ENCODE measurements at places on chromosomes 3 and 15. TPM values are rescaled to one million over a fixed set of nuclear protein-coding genes. Genes with fewer than 3 reads are reported as not detected.

DNA sequence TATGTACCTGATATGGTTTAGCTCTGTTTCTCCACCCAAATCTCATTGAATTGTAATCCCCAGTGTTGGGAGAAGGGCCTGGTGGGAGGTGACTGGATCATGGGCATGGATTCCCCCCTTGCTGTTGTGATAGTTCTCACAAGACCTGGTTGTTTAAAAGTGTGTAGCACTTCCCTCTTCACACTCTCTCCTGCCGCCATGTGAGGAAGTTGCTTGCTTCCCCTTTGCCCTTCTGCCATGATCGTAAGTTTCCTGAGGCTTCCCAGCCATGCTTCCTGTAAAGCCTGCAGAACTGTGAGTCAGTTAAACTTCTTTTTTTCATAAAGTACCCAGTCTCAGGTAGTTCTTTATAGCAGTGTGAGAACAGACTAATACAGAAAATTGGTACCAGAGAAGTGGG is 93.1 kb downstream of the C3orf70 start:
- DNase-seq, result no peak
- no peak overlapping the region for H3K4me3 ChIP-seq
- H3K4me1 ChIP-seq, result no peaks in the 10 kb centered on the region
- peaks cover 10% of the 10 kb centered on the region for H3K36me3 ChIP-seq
- no peaks in the 10 kb centered on the region for H3K27me3 ChIP-seq

GRCh38 chr15:77266708-77267386 is 153.1 kb downstream of the PEAK1 start:
- H3K27me3 ChIP-seq, result no peaks in the 10 kb centered on the region
- no peak overlapping the region for H3K4me3 ChIP-seq
- H3K36me3 ChIP-seq, result peaks cover 27% of the 10 kb centered on the region
- H3K4me1 ChIP-seq, result no peaks in the 10 kb centered on the region
- no peak for DNase-seq

- peaks cover 4% of the 10 kb centered on the region for H3K36me3 ChIP-seq
- no peak overlapping the region for H3K4me3 ChIP-seq
- no peak for DNase-seq
- H3K27ac ChIP-seq, result no peak overlapping the region
- H3K27me3 ChIP-seq, result no peaks in the 10 kb centered on the region
- no peaks in the 10 kb centered on the region for H3K4me1 ChIP-seq
Observed at GRCh38 chr3:154243353-154243752, 80.9 kb downstream of the DHX36 start.

DNA sequence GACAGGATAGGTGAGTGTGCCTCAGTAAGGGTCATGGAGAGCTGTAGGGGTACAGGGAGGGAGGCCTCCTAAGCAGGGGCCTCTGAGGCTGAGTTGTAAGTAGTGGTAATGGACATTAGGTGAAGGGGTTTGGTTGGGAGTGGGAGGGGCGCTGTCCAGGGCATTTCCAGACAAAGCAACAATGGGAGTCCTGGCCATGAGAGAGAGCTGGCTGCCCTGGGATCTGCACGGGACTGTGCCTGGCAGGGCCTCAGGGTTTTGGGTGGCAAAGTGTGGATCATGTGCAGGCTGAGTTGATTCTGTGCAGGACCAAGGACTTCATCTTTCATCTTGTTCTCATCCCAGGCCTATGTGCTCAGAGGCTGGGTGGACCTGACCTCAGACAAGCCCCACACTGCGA is 4.6 kb downstream of the TTC21A start:
- peaks cover 21% of the 10 kb centered on the region for H3K4me1 ChIP-seq
- H3K27ac ChIP-seq, result no peak overlapping the region
- H3K27me3 ChIP-seq, result peaks cover 32% of the 10 kb centered on the region
- no peaks in the 10 kb centered on the region for H3K36me3 ChIP-seq
- no peak for DNase-seq

DNA sequence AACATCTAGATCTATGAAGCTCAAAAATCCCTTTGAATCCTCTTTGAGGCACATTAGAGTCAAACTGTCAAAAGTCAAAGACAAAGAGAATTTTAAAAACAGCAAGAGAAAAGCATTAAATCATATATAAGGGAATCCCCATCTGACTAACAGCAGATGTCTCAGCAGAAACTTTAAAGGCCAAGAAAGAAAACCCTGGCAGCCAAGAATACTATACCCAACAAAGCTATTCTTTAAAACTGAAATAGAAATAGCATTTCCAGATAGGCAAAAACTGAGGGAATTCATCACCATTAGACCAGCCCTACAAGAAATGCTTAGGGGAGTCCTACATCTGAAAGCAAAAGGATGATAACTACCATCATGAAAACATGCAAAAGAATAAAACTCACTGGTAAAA is 211.2 kb upstream of the PDZRN3 start:
- no peak for DNase-seq
- no peaks in the 10 kb centered on the region for H3K36me3 ChIP-seq
- no peak overlapping the region for H3K4me3 ChIP-seq
- H3K27me3 ChIP-seq, result no peaks in the 10 kb centered on the region
- H3K27ac ChIP-seq, result no peak overlapping the region
- no peaks in the 10 kb centered on the region for H3K4me1 ChIP-seq

GRCh38 chr3:12932347-12932746 is 91.0 kb upstream of the RPL32 start:
- no peaks in the 10 kb centered on the region for H3K27me3 ChIP-seq
- peaks cover 2% of the 10 kb centered on the region for H3K36me3 ChIP-seq
- no peak overlapping the region for H3K4me3 ChIP-seq
- no peak for DNase-seq
- H3K27ac ChIP-seq, result no peak overlapping the region
- peaks cover 9% of the 10 kb centered on the region for H3K4me1 ChIP-seq

GRCh38 chr3:55521738-55522421 is 34.8 kb upstream of the WNT5A start:
- no peak overlapping the region for H3K4me3 ChIP-seq
- no peak overlapping the region for H3K27ac ChIP-seq
- no peak for DNase-seq
- H3K27me3 ChIP-seq, result no peaks in the 10 kb centered on the region
- H3K4me1 ChIP-seq, result no peaks in the 10 kb centered on the region

- peaks cover 62% of the 10 kb centered on the region for H3K4me1 ChIP-seq
- H3K36me3 ChIP-seq, result peaks cover 31% of the 10 kb centered on the region
- DNase-seq, result no peak
- no peak overlapping the region for H3K4me3 ChIP-seq
Observed at GRCh38 chr3:38168151-38169026, 3.1 kb downstream of the OXSR1 start.

GRCh38 chr3:52059781-52060180 is 3.4 kb upstream of the DUSP7 start:
- no peak overlapping the region for H3K4me3 ChIP-seq
- peaks cover 10% of the 10 kb centered on the region for H3K4me1 ChIP-seq
- H3K27me3 ChIP-seq, result no peaks in the 10 kb centered on the region
- H3K27ac ChIP-seq, result peak overlapping the region; percentile 23

GRCh38 chr3:79598594-79598993 is 169.2 kb downstream of the ROBO1 start:
- no peak overlapping the region for H3K4me3 ChIP-seq
- H3K4me1 ChIP-seq, result no peaks in the 10 kb centered on the region
- H3K27ac ChIP-seq, result no peak overlapping the region
- DNase-seq, result no peak

- peaks cover 23% of the 10 kb centered on the region for H3K27me3 ChIP-seq
- no peak overlapping the region for H3K4me3 ChIP-seq
- no peaks in the 10 kb centered on the region for H3K4me1 ChIP-seq
- no peaks in the 10 kb centered on the region for H3K36me3 ChIP-seq
Observed at GRCh38 chr15:39154776-39155175, 426.1 kb upstream of the THBS1 start.

- no peak overlapping the region for H3K4me3 ChIP-seq
- H3K4me1 ChIP-seq, result peaks cover 4% of the 10 kb centered on the region
- peak; percentile 34 for DNase-seq
- no peak overlapping the region for H3K27ac ChIP-seq
Observed at GRCh38 chr3:190424478-190425439, 24.9 kb downstream of the TMEM207 start.

DNA sequence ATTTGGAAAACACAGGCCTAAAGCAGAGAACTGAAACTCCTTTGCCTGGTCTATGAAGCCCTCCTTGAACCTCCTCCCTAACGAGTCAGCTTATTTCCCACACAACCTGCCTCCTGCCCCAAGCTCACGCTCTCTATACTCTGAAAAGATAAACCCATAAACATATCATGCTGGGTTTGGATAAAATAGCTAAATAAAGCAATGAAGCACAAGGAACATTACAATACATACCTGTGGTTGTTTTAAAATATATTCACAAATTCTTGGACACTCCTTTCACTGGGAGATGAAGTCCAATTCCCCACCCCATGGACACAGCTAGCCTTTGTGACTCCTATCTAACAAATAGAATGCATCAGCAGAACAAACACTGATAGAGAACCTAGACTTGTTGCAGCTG is 98.2 kb downstream of the PLCH1 start:
- no peak overlapping the region for H3K4me3 ChIP-seq
- H3K4me1 ChIP-seq, result no peaks in the 10 kb centered on the region
- no peaks in the 10 kb centered on the region for H3K36me3 ChIP-seq
- H3K27ac ChIP-seq, result no peak overlapping the region
- no peaks in the 10 kb centered on the region for H3K27me3 ChIP-seq

DNA sequence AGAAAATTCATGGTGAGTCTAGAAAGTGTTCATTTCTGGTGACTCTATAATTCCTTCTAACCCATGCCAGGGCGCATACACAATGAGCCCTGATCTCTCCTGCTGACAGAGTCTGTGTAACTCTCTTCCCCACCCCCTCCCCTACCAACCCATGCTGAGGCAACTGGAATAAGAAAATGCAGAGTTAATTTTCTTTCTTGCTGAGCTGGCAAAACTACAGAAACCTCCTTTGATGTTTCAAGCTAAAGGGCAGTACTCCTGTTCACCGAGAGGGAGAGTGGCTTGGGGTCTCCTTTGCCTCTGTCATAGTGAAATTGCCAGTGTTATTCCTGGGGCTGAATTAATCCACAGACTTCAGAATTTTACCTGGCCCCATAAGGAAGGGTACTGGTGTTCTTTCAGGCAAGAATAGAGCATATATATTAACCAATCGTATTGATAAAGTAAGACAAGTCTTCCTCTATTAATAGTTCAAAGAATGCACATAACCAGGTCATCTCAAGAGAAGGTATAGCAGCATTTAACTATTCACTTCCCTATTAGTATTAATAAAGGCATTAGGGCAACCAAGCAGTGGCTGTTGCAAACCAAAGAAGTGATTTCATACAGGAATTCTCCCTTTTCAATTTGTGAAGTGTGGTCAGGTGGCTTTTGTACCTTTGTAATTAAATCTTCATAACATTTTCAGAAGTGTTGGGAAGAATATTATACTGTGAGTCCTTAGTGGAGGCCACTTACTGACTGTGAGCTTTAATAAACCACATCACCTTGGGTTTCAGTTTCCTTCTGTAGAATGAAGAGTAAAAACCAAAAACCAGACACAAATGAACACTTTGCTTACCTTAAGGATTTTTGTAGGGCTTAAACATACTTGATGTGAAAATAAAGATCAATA is 4.1 kb downstream of the GAP43 start:
- DNase-seq, result no peak
- H3K4me3 ChIP-seq, result no peak overlapping the region
- peaks cover 39% of the 10 kb centered on the region for H3K27me3 ChIP-seq

DNA sequence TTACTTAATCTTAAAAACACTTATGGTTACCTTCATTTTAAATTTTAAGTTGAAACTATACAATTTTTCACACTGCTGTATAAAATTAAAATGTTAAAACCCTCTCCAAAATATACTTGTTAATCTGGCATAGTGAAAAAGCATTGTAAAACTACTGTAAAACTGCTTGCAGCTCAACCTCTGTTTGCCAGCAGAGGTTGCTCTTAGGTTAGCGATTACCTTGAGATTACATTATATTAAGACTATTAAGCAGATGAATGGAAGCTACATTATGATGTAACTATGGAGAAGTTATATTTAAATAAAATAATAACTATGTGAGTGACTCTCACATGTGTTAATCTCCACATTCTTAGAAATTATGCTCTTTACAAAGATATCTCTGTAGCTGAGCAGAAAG is 143.6 kb upstream of the SLITRK3 start:
- DNase-seq, result no peak
- no peaks in the 10 kb centered on the region for H3K36me3 ChIP-seq
- H3K27ac ChIP-seq, result no peak overlapping the region

GRCh38 chr3:71707595-71707994 is 17.6 kb downstream of the EIF4E3 start:
- DNase-seq, result no peak
- no peaks in the 10 kb centered on the region for H3K27me3 ChIP-seq
- H3K4me3 ChIP-seq, result no peak overlapping the region
- H3K4me1 ChIP-seq, result peaks cover 86% of the 10 kb centered on the region
- H3K36me3 ChIP-seq, result peaks cover 53% of the 10 kb centered on the region

GRCh38 chr3:70076396-70076795 is 76.9 kb downstream of the SAMMSON start:
- H3K4me1 ChIP-seq, result no peaks in the 10 kb centered on the region
- H3K4me3 ChIP-seq, result no peak overlapping the region
- no peak for DNase-seq
- H3K36me3 ChIP-seq, result no peaks in the 10 kb centered on the region
- no peak overlapping the region for H3K27ac ChIP-seq
- H3K27me3 ChIP-seq, result peaks cover 14% of the 10 kb centered on the region

DNA sequence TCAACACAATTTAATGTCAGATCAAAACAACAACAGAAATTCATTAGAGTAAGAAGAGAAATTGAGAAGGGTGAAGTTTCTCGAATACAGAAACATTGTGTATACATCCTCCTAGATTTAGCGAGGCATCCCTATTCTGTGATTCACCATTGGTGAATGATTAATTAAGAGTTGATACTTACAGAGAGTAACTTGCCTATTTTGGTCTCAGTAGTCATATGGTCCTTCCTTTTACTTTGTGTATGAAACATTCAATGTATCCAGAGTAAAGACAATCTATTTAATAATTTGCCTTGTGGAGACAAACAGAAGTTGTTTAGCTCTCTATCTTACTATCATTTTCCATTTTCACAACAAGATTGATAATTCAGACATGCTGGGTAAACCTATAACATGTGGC is 432.0 kb downstream of the ZPLD1 start:
- no peak overlapping the region for H3K4me3 ChIP-seq
- H3K27ac ChIP-seq, result no peak overlapping the region
- no peaks in the 10 kb centered on the region for H3K36me3 ChIP-seq
- H3K27me3 ChIP-seq, result no peaks in the 10 kb centered on the region

DNA sequence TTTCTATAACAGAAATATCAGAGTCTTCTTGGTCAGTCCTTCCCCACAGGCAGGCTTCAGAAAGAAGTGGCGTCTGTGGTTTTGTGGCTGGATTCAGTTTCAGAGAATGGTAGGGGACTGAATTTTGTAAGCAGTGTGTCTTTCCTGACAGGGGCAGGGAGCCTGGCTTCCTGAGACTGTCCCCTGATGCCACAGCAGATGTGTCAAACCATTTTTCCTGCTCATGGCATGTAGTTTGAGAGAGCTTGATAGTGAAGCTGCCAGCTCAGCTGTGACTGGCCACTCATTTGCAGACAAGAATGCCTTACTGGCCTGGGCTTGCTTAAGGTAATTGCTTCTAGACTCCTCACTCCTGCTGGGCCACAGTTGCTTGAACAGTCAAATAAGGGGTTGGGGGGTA is 26.4 kb downstream of the LARS2 start:
- H3K27ac ChIP-seq, result peak overlapping the region; percentile 37
- no peak overlapping the region for H3K4me3 ChIP-seq

SLC22A13 gene
- total RNA-seq, result 1.0 TPM

GRIP2 gene
- not detected for total RNA-seq

TTLL13 gene
- 1.3 TPM for total RNA-seq

PDCD6IP gene
- 175 TPM for total RNA-seq

RAB7A gene
- total RNA-seq, result 269 TPM
